IMR-90 (cell line): ENCODE measurements at places on chromosomes 1 and 21. TPM values are rescaled to one million over a fixed set of nuclear protein-coding genes. Genes with fewer than 3 reads are reported as not detected.

- DNase-seq = no peak
Measured at GRCh38 chr21:37210130-37210529, 57.0 kb downstream of the VPS26C start.

DNA sequence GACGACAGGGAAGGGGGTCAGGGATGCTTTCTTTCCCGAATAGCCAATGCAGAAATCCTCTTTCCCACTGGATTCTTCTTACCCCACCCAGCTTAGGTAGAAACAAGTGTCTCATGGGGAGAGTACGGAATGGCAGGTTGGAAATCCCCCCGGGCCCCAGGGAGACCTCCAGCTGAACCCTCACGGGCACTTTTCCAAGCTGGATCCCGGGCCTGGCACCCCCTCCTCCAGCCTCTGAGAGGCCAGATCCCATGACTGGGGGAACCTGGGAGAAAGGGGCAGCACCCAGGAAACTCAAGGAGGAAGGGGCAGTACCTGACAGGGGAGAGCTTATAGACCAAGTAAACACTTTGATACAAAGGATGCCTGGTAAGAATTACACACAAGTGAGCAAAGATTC lies 1.3 kb downstream of the PKP1 start:
- DNase-seq = no peak

DNA sequence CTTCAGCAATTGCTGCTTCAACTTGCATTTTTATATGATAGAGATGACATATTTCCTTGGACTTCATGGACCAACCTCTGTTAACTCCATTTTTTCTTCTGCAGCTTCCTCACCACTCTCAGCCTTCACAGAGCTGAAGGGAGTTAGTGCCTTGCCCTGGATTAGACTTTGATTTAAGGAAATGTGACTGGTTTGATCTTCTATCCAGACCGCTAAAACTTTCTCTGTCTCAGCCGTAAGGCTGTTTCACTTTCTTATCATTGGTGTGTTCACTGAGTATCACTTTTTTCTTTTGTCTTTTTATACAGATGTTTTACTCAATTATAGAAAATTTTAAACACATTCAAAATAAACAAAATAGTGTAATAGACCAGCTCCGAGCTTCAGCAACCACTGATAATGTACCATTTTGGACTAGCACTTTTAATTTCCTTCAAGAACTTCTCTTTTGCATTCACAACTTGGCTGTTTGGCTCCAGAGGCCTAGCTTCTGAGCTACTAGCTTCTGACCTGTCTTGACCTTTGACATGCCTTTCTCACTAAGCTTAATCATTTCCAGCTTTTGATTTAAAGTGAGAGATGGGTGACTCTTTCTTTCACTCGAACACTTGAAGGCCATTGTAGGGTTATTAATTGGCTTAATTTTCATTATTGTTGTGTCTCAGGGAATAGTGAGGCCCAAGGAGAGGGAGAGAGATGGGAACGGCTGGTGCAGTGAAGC lies 9.3 kb downstream of the NEK7 start:
- DNase-seq = no peak

- no peak for DNase-seq
Measured at GRCh38 chr1:24248859-24249258, 61.8 kb upstream of the IFNLR1 start.

- DNase-seq = no peak
Measured at GRCh38 chr21:18298228-18298627, 53.6 kb downstream of the CHODL start.

- DNase-seq = no peak
Measured at GRCh38 chr1:58890113-58890512, 106.3 kb upstream of the JUN start.

DNA sequence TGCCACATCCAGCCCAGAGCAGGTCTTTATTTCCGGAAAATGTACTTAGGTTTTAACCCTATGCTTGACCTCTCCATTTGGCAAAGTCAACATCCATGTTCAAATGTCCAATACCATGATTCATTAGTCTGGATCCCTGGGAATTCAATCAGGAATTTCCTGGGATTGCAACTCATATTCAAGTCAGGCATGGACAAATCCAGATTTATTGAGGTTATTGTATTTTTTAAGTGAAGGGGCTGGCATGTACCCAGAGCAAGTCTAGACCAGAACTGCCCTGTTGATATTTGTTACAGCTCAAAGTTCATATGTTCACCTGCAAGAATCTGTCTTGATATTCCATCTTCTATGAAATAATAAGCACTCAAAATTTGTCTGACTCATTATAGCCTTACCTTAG lies 521.1 kb downstream of the ADGRL2 start:
- DNase-seq = no peak

GRCh38 chr1:101022294-101022693 lies 3.3 kb downstream of the DPH5 start:
- DNase-seq = peak; percentile 77

- DNase-seq = no peak
Measured at GRCh38 chr1:115041654-115042053, 12.0 kb downstream of the TSHB start.

- DNase-seq = peak; percentile 48
Measured at GRCh38 chr1:33161061-33161681, 20.7 kb downstream of the TRIM62 start.

DNA sequence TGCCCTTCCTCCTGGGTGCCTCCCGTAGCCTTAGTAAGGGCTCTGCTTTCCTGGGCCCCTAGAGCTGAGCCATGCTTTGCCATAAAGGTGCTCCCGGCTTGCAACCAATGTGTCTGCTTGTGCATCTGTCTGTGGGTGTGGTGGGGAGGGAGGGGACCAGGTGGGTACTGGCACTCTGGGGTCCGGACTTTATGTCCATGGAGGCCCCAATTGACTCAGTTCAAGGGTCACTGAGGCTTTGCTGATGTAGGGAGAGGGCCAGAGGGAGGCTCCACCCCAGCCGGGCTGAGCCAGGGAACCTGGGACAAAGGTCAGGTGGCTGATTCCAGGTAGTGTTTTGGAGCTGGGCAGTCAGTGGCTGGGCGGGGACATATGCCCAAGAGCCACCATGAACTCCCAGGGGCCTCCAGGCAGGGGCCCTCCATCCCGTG lies 15.0 kb downstream of the TNFRSF25 start:
- DNase-seq = no peak

DNA sequence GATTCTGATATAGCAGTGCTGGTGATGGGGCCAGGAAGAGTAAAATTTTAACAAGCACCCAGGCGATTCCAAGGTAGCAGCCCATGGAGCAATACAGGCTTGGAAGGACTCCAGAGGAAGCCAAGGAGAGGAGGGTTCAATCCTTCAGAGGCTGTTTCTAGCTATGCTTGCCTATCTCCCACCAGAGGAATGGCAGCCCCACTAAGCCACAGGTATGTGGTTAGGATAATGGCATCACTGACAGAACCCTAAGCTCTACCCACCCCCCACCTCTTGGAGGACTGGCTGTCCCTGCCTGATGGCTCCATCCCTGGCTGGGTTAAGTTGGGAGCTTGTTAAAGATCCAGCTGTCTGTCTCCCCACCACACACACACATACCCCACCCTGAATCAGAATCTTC lies 19.3 kb upstream of the PTAFR start:
- no peak for DNase-seq

- DNase-seq = no peak
Measured at GRCh38 chr1:152108882-152109222, 6.4 kb downstream of the TCHH start.

- DNase-seq = no peak
Measured at GRCh38 chr1:47235806-47236205, 3.8 kb upstream of the TAL1 start.

DNA sequence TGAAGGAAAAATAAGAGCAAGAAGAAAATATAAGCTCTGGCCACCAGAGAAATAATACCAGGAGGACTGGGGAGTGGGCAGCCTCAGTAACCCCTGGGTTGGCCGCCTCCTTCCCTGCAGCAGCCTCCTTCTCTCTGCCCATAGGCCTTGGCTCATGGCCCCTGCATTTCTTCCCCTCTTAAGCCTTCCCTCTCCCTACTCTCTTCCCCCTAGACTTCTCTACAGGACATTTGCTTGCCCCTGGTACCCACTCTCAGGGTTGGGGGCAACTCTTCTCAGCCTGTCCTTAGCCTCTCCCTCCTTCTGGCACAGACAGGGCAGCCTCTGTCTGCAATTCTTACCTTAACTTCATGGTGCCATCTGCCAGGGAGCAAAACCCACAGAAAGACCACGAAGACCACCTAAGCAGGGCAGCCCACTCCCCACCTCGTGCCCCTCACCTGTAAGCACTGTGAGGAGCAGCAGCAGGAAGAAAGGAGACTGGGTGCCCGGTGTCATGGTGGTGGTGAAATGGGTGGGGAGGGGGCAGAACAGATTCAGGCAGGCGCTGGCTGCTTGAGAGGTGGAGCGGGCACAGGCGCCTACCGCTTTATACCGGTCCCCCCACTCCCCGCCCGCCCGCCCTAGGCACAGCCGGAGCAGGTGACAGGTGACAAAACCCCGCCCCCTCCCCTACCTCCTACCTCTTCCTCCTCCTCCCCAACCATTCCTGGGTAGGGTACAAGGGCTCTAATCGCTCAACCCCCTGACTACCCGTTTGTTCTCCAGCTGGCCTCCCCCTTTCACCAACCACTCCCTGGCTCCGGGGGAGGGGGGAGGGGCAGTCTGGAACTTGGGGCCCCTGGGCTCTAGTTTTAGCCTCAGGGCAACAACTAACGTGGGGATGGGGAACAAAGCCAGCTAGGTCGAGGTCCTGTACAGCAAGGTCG lies 15.1 kb downstream of the THBS3 start:
- no peak for DNase-seq

DNA sequence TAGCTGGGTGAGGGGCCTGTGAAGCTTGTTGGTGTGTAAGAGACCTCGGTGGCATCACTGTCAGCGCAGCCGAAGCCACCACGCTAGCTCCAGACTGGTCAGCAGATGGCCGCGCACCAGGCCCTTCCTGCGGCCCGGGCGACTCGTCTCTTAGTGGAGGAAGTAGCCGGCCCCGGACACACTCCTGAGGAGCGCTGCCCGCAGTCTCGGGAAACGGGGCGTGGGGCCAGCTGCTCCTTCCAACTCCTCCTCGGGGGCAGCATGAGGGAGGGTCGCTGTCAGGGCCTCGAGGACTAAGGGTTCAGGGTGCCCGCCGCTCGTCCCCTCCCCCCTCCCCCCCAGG lies 20.4 kb downstream of the H3-3A start:
- DNase-seq = no peak

- no peak for DNase-seq
Measured at GRCh38 chr1:195130598-195130997, 1477.6 kb downstream of the KCNT2 start.

DNA sequence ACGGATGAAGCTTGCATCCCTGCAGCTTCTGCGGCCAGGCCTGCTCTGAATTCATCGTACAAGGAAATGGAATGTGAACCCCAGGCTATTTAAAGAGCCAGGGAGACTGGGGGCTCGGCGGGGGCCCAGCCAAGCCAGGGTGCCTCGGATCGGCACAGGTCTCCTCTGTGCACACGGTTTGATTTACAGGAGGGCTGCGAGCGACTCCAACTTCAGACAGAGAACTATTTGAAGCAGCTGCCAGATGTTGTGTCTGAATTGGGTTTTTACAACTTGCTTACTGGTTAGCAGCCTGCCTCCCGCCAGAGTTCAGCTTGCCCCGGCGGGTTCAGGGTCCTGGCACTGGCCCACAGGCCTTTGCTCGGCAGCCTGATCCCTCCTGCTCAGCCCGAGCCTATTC lies 83.2 kb downstream of the SPSB1 start:
- no peak for DNase-seq

DNA sequence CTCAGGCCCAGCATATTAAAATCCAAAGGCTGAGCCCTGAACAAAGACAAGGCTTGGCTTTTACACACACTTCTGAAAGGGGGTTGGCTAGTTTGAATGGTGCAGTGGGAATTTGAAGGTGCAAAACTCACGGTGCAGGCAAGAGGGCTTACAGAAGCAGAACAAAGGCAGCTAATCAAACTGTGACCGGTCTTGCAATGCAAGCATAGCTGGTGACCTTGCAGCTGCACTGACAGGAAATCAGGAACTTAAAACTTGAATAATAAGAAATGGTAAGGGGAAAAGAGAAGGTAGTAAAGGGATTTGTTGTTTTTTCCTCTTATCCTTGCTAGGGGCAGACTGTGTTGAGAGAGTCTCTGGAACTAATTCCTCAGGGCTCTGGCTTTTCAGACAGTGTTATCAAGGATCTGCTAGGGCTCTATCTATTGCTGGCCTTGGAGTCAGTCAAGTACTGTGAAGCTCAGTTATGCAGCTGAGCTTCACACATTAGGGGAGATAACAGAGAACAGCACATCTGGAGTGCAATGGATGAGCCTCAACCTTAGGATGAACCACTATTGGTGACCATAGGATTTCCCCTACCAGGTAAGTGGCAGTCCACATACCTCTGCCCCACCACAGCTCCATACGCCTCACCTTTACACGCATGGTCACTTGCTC lies 97.6 kb downstream of the PPIAL4G start:
- no peak for DNase-seq

GRCh38 chr1:184110272-184111204 lies 59.0 kb downstream of the TSEN15 start:
- no peak for DNase-seq

GRCh38 chr1:41861535-41862383 lies 57.0 kb downstream of the HIVEP3 start:
- no peak for DNase-seq

GRCh38 chr1:96872757-96873156 lies 151.2 kb downstream of the PTBP2 start:
- DNase-seq = no peak

Gene TTC24
- total RNA-seq = not detected in 2 replicates

Gene LAMC2
- 2.2 and 2.3 TPM in 2 replicates for total RNA-seq

Gene ROR1
- 8.1 and 10.0 TPM in 2 replicates for total RNA-seq

Gene CASQ2
- total RNA-seq = not detected in 2 replicates

Gene HES5
- not detected in 2 replicates for total RNA-seq

Gene MIB2
- total RNA-seq = 17.2 and 18.1 TPM in 2 replicates

Gene TSPEAR
- not detected in 2 replicates for total RNA-seq

Gene OLFM3
- not detected in 2 replicates for total RNA-seq

Gene SH3GLB1
- 22.2 and 30.3 TPM in 2 replicates for total RNA-seq

Gene MFSD2A
- total RNA-seq = 5.0 and 5.7 TPM in 2 replicates

Gene BNIPL
- under 0.01 TPM in 1 of 2 replicates, not detected in the other for total RNA-seq

Gene MSTO1
- total RNA-seq = 19.2 and 21.7 TPM in 2 replicates

Gene TMEM200B
- total RNA-seq = 4.2 and 4.8 TPM in 2 replicates

Gene NCAM2
- 5.0 and 5.6 TPM in 2 replicates for total RNA-seq

Gene CFAP141
- total RNA-seq = not detected in 2 replicates
